ENCODE measurements at places on chromosomes 5 and 9.

GRCh38 chr9:133173056-133173455 is 9.3 kb upstream of the GBGT1 start:
- DNase-seq: no peak

- DNase-seq: no peak
Measured at GRCh38 chr5:178094345-178094744, 19.0 kb upstream of the N4BP3 start.

DNA sequence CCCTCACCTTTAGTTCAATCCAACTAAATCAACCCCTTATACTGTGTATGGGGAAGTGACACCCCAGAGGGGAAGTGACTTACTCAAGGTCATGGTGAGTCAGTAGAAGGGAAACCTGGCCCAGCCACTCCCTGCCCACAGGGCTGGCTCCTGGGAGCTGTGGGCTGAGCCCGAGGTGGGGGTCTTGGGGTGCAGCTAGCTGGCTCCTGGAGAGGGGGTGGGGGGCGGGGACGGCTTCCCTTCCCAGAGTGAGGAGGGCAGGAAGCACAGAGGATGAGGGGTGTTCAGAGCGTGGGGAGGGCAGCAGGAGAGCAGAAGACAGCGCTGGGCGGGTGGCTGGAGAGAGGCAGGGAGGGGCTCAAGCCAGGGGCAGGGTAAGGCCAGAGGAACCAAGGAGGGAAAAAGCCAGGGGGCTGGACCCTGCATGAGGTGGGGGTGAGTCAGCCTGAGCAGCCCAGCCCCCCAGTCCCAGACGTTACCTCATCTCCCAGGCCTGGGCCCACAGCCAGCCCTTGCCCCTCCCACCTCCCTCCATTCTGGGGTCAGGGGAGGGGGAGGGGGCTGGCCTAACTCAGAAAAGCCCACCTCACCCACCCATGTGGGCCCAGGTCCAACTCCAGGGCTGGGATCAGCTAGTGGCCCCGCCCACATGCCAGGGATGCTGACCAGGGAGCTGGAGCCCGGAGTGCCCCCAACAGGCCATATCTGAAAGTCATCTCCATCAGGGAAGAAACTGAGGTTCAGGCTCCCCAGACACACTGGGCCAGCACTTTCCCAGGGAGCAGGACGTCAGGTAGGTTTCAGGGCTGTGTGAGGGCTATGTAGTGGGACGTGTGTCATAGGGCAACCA is 2.8 kb downstream of the PDLIM7 start:
- DNase-seq: peak; percentile 98

DNA sequence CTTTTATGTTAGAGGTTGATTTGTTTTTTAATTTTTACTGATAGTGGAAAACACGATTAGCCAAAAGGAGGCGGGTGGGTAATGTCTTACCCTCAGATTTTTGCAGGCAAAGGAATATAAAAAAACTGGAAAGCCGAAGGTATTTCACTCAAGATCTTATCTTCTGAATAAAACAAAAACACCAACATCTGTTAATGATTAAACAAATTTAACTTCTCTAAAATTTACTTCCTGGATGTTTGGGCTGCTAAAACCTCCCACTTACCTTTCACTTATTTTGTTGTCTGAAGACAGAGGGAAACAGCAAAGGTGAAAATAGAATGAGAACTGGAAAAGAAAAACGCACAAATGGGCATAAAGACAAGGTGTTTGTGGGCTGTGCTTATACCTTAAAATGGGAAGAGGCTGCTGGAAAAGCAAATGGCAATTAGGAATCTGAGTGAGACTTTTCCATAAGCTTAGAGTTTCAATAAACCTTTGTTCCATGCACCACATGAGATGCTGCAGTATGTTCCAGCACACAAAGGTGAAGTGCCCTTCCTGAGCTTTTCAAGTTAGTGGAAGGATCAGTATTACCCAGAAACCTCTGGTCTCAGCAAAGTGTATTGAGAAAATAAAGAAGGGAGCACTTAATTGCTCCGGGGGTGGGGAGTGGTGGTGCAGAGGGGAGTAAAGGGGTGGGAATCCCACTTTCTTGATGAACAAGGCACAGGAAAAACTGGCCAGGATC is 298.3 kb downstream of the BNC2 start:
- no peak for DNase-seq

DNA sequence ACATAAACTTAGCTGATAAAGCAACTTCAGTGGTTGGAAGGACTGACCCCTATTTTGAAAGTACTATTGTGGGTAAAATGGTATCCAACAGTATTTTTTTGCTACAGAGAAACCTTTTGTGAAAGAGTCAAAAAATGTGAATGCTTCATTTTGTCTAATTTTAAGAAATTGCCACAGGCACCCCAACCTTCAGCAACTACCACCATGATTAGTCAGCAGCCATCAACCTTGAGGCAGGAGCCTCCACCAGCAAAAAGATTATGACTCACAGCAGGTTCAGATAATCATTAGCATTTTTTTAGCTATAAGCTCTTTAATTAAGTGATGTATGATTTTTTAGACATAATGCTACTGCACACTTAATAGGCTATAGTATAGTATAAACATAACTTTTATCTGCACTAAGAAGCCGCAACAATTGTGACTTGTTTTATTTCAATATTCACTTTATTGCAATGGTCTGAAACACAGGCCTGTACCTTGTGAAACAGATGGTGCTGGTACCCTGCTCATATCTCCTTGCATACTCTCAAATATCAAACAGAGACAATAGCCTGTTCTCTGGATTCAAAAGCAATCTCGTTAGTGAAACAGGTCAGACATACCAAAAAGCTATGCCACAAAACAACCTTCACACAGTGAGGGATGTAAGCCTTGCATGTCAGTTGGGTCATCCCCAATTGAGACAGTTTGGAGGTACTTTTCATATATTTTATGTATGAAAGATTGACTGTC is 261.2 kb upstream of the FAM174A start:
- DNase-seq: no peak

DNA sequence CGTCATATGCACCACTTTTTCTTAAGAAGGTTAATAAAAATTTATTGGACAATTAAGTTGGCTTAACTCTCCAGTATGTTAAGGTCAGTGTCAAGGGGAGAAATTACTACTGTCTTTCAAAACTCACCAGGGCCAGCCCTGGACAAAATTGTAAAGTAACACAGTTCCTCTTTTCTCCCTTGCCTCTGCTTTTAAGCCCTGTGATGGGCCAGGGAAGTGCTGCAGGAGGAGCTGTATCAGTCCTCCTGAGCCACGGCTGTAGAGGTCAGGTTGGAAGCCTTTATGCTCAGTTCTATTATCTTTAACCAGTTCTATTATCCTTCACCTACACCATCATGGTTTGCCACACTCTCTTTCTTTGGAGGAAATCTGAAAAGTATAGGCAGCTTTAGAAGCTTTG is 11.5 kb upstream of the PPP2R2B start:
- DNase-seq: no peak

GRCh38 chr5:28110781-28111180 is 1072.4 kb upstream of the CDH9 start:
- no peak for DNase-seq

- DNase-seq: no peak
Measured at GRCh38 chr9:110040788-110041187, 167.2 kb downstream of the C9orf152 start.

- peak; percentile 52 for DNase-seq
Measured at GRCh38 chr5:168552146-168552545, 23.0 kb downstream of the FBLL1 start.

DNA sequence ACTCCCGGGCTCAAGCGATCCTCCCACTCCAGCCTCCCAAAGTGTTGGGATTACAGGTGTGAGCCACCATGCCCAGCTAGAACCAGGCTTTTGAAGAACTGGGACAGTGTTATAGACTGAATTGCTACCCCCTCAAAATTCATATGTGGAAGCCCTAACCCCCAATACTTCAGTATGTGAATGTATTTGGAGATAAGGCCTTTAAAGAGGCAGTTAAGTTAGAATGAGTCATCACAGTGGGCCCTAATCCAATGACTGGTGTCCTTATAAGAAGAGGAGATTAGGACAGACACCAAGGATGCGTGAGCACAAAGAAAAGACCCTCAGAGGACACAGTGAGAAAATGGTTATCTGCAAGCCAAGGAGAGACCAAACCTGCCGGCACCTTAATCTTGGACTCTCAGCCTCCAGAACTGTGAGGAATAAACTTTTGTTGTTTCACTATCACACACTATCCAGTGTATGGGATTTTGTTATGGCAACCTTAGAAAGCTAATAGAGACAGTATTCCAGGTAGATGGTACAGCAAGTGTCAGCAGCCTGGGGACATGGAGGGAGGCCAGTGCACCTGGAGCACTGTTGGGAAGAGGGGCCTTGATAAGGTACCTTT is 31.4 kb upstream of the ERGIC1 start:
- peak; percentile 56 for DNase-seq

DNA sequence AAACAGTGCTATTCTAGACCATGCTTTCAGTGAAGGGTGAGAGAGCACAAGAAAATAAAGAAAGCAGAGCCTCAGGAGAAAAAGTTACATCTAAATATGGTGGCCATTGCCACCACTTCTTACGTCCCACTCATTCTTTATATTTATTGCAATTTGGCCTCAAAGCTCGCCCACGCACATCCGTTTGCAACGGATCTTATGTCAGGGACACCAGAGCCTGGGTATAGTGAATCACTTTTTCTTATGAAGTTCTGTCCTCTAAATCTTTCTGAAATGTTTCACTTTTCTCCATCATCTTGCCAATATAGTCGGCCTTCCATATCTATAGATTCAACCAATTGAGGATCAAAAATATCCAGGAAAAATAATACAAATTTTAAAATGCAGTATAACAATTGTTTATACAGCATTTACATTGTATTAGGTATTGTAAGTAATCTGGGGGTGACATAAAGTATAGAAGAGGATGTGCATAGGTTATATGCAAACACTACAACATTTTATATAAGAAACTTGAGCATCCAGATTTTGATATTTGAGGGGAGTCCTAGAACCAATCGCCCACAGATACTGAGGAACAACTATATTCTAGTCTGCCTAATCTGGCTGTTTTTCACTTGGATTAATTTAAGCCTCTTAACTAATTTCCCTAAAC is 35.2 kb downstream of the GOLPH3 start:
- DNase-seq: peak; percentile 37

GRCh38 chr5:9015260-9015936 is 530.5 kb downstream of the SEMA5A start:
- no peak for DNase-seq

- no peak for DNase-seq
Measured at GRCh38 chr5:123105864-123106263, 16.8 kb downstream of the PRDM6 start.

DNA sequence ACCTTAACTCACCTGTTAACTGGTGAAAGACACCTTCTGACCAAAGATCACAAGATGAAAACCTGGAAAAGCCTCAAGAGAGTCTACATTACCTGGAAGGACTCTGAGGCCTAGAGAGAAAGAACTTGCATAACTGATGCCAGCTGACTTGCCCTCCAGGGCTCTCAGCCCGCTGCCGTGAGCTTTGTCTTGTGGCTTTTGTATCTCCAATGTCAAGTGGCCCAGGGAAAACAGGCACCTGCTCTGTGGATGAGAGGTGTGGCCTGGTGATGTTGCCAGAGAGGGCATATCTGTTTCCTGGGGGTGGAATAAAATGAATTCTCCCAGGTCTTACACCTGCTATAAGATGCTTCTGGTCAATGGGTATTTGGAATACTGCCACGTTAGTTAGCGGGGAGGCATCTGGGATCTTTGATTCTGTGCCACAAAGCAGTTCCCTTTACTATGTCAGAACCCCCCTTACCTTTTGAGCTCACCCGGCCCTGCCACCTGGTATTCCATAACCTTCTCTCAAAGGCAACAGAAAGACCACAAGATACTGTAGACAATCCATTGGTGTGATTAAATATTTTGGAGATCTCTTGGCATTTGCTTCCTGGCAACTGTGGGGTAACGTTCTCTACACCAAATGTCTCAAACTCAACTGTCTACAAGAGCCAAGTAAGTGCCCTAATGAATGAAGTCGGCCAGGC is 54.9 kb upstream of the N4BP3 start:
- DNase-seq: no peak

- no peak for DNase-seq
Measured at GRCh38 chr5:17831279-17831678, 197.0 kb downstream of the TAF11L14 start.

DNA sequence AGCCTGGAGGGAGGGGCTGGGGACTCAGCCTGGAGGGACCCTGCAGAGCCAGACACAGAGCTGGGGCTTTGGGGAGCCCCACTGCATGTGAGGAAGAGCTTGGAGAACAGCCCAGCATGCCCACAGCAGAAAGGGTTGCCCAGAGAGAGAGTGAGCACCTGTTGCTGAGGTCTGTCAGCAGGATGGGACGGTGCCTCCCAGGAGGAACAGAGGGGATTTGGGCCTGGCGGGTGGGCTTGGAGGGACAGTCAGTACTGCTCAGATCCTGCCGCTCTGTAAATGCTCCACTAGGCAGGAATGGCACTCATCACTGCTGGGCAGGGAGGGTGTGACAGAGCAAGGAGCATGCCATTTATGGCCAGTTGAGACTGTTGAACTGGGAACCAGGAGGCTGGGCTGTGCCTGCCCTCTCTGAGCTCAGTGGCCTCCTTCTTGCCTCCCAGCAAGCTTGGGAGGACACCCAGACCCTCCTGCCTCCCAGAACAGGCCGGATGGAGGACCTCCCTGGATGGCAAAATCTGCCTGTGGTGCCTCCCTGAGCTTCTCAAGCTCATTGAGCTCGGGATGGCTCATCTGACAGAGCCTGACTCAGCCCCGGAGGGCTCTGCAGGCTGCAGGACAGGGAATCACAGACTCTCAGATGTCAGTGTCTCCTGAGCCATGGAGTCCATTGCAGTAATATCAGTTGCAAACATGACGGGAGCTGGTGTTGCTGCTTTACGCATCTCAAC is 786 bp upstream of the HRCT1 start:
- DNase-seq: peak; percentile 79

GRCh38 chr5:64532212-64532611 is 26.4 kb downstream of the RGS7BP start:
- DNase-seq: no peak

GRCh38 chr5:171649075-171649401 is 136.6 kb upstream of the SMIM23 start:
- peak; percentile 46 for DNase-seq

DNA sequence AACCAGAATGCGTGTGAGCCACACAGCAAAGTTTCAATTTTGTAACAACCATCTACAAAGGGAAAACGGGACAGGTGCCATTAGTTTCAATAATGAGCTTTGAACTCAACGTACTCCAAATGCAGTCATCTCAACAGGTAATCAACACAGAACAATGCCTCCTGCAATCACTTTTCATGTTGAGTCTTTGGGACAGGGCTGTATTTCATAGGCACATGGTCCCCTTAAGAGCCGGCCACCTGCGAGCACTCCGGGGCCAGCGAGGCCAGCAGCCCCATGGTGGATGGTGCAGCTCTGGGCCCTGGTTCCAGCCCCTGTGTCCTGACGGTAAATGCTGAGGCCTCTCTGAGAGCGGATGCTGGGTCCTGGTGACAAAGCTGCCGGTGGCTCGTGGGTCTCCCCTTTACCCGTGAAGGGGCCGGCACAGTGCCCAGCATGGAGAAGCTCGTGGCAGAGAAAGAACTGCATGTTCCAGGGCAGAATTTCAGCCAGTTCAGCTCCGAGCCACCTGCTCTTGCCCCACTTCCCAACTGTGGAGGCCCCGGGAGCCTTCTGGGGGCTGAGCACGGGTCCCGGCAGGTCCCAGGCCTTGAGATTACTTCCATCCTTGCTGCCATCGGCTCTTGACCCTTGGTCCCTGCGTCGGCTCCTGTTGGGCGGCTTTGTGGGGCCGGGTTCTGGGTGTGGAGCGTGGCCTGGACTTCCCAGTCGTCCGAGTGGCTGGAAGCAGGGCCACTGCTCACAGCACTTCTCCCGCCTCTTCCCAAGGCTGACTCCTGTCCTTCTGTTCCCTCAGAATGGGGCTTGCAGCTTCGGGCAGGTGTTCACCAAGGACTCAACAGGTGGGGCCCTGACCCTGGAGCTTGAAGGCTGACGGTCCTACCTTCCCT is 26.1 kb upstream of the RNU6ATAC start:
- DNase-seq: no peak

GRCh38 chr9:88777498-88778312 is 213.6 kb upstream of the S1PR3 start:
- peak; percentile 69 for DNase-seq
